ENCODE measurements at places on chromosomes 1 and 21.

DNA sequence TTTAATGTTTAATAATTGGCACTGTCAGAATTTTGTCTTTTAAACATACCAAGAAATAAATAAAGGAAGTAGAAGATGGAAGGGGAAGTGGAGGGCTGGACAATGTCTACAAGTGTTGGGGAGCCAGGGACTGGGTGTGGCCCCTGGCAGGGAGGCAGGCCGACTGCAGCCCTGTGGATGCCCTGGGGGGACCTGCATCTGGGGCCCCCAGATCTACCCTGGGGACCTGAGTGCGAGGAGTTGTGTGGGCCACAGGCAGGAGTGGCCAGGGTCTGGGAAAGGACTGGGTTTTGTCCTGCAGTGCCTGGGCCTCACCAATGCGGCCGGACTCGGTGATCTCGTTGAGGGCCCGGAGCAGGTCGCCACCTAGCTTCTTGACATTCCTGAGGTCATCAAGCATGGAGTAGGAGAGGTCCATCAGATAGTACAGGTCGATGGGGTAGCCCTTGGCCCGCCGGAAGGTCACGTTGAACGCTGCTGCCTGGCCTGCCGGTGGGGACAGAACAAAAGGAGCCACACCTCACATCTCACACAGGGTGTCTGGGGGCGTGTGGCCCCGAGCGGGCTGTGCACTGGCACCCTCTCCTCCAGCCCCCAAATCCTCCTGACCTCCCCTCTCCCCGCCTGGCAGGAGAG is 17.5 kb downstream of the ITGB2 start:
- no peak for DNase-seq

DNA sequence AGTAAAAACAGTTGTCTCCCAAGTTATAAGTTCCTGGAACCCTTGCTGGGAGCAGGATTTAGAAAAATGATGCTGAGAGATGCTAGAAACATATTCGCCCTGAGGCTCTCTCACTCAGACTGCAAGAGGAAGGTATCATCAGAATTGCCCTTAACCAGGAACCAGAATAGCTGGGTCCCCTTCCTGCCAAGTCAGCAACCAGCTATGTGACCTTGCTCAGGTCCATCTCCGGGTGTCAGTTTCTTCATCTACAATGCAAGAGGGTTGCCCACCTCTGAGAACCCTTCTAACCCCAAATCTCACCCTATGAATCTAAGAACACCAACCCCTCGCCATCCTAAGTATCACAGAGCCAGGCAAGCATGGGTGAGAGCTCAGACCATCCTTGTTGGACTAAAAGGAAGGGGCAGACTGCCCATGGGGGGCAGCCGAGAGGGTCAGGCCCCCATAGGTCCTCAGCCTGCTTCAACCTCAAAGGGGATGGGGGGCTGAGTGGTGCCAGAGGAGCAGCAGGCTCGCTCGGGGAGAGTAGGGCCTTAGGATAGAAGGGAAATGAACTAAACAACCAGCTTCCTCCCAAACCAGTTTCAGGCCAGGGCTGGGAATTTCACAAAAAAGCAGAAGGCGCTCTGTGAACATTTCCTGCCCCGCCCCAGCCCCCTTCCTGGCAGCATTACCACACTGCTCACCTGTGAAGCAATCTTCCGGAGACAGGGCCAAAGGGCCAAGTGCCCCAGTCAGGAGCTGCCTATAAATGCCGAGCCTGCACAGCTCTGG is 390 bp upstream of the S100A9 start:
- DNase-seq: no peak

- DNase-seq: no peak
Observed at GRCh38 chr1:94620345-94621031, 78.9 kb upstream of the F3 start.

DNA sequence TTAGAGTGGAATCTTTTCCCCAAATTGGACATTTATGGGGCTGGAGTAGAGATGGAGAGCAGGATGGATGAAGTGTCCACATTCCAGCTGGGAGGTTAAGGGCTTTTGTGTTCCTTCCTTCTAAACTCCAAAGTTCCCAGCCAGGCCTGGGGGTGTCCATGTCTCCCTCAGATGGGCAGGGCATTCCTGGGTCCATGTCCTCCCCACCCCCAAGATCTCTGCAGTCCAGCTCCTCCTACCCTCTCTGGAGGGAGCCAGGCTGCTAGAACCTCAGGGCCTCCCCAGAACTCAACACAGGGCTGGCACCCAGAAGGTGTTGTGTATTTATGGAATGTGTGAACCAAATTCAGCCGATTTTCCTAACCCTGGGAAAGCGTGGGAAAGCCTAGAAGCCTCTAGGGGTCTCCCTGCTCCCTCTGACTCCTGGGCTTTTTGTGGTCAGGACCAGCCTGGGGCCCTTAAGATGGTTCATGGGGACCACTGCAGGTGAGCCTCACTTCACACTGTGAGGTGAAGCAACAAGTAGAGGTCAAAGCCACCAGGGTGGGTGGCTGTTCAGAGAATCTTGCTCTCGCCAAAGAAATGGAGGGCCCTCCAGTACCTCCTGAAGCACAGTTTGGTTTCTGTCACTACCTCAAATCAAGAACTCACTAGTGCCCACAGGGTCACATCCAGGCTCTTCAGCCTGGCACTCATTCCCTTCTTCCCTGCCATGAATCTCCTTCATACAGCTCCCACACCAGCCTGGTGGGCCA is 54.8 kb downstream of the GLIS1 start:
- peak; percentile 40 for DNase-seq

- DNase-seq: no peak
Observed at GRCh38 chr1:89743788-89744187, 77.0 kb upstream of the LRRC8D start.
